Suprapubic skin (tissue), 4 donors: ENCODE measurements at places on chromosomes 2 and 18.

- H3K4me3 ChIP-seq: no peak overlapping the region
- H3K27me3 ChIP-seq: no peaks in the 10 kb centered on the region
- DNase-seq: no peak
These were observed 97.4 kb upstream of the UPP2 start for GRCh38 chr2:158004126-158004764.

- H3K27ac ChIP-seq: peak within 1 kb of the TSS; percentile 62
- no peaks in the 10 kb centered on the region for H3K36me3 ChIP-seq
These were observed at the start of gene CYS1 for GRCh38 chr2:10079870-10080535. Gene CYS1 (minus strand): TSS chr2:10080411. CDS start chr2:10080223, 188 bp downstream.

- H3K27ac ChIP-seq: no peak overlapping the region
- no peaks in the 10 kb centered on the region for H3K27me3 ChIP-seq
- no peak overlapping the region for H3K4me3 ChIP-seq
- no peak for DNase-seq
- H3K36me3 ChIP-seq: peaks cover 3% of the 10 kb centered on the region
These were observed 41.1 kb downstream of the NHEJ1 start for GRCh38 chr2:219119422-219120043.

GRCh38 chr18:48800466-48800865 is 150.3 kb downstream of the SMAD7 start:
- DNase-seq: no peak
- H3K27me3 ChIP-seq: no peaks in the 10 kb centered on the region
- peaks cover 3% of the 10 kb centered on the region for H3K36me3 ChIP-seq
- H3K4me1 ChIP-seq: no peaks in the 10 kb centered on the region
- H3K4me3 ChIP-seq: no peak overlapping the region

GRCh38 chr18:6947338-6948030 is 170.1 kb downstream of the LAMA1 start:
- no peaks in the 10 kb centered on the region for H3K4me1 ChIP-seq
- DNase-seq: no peak
- no peak overlapping the region for H3K27ac ChIP-seq
- H3K27me3 ChIP-seq: no peaks in the 10 kb centered on the region
- H3K4me3 ChIP-seq: no peak overlapping the region
- H3K36me3 ChIP-seq: no peaks in the 10 kb centered on the region

DNA sequence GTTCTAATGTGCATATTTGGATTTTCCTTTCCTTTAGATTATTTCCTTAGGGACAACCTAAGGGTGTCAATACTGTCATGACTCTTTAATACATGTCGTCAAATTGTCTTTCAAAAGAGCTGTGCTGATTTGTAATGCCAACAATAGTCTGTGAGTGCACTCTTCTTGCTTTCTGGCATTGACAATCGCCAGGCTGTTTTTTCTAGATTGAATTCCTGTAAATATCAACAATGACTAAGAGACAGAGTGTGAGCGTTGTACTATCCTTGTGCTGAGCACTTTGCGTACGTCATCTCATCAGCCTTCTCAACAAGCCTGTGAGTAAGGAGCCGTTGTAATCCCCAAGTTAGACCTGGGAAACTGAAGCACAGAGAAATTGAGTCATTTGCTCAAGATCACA is 96.0 kb downstream of the ACOXL start:
- no peak overlapping the region for H3K4me3 ChIP-seq
- peaks cover 15% of the 10 kb centered on the region for H3K27me3 ChIP-seq
- H3K4me1 ChIP-seq: no peaks in the 10 kb centered on the region
- no peak for DNase-seq

DNA sequence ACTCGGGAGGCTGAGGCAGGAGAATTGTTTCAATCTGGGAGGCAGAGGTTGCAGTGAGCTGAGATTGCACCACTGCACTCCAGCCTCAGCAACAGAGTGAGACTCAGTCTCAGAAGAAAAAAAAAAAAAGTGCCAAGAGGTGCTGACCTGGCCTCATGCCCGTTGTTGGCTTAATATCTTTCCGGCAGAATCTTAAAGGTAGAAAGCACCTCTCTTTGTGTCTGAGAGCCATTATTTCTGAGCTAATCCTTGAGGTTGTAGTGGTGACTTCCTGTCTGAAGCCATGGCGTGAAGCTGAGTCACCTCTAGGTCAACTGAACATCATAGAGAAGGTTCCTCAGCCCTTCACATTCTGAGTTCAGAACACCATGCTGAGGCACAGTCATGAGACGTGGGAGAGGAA is 60.4 kb downstream of the WDSUB1 start:
- no peaks in the 10 kb centered on the region for H3K27me3 ChIP-seq
- no peaks in the 10 kb centered on the region for H3K4me1 ChIP-seq
- peak overlapping the region; percentile 10 for H3K27ac ChIP-seq

- no peak for DNase-seq
- peaks cover 32% of the 10 kb centered on the region for H3K4me1 ChIP-seq
- peak overlapping the region; percentile 62 for H3K27ac ChIP-seq
- H3K4me3 ChIP-seq: no peak overlapping the region
These were observed 16.4 kb upstream of the ST3GAL5 start for GRCh38 chr2:85905187-85905666.

- no peak overlapping the region for H3K27ac ChIP-seq
- no peaks in the 10 kb centered on the region for H3K27me3 ChIP-seq
- H3K4me3 ChIP-seq: no peak overlapping the region
These were observed 144.3 kb downstream of the DAW1 start for GRCh38 chr2:228015741-228016140.

GRCh38 chr2:68256093-68256450 is 3.7 kb upstream of the PPP3R1 start:
- DNase-seq: no peak
- H3K27me3 ChIP-seq: no peaks in the 10 kb centered on the region
- H3K27ac ChIP-seq: no peak overlapping the region
- no peak overlapping the region for H3K4me3 ChIP-seq

DNA sequence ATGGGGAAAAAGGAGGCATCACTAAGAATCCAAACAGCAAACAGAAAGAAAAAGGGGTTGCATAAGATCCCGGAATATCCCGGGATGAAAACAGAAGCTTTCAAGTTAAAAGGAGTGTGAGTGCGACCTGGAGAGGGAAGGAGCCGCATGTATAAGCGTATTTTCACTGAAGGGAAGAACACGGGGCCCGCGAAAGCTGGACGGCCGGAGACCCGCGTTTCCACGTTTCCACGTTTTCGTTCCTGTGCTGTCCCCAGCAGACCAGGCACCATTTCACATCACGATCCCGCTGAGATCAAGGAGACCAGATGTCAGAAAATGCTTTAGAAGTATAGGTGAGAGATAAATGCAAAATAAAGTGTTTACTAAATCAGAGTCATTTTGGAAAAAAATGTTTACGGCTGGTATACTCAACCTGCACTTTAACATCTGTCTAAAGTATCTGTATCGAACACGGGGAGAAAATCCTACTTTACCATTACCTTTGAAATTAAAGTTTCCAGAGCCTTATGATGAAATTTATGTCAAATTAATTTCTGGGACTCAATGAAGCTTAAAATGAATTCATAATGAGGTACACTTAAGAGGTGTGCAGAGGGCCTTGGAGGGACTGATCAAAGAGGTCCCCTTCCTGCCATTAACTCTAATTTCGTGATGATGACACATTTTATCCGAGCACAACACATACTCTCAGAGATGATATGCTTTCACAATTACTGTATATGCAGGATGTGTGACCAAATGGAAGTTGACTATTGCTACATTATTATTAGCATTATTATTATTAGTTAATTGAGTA is 71.0 kb upstream of the SALL3 start:
- no peaks in the 10 kb centered on the region for H3K4me1 ChIP-seq
- peaks cover 8% of the 10 kb centered on the region for H3K27me3 ChIP-seq
- H3K4me3 ChIP-seq: no peak overlapping the region
- H3K36me3 ChIP-seq: no peaks in the 10 kb centered on the region
- no peak overlapping the region for H3K27ac ChIP-seq

DNA sequence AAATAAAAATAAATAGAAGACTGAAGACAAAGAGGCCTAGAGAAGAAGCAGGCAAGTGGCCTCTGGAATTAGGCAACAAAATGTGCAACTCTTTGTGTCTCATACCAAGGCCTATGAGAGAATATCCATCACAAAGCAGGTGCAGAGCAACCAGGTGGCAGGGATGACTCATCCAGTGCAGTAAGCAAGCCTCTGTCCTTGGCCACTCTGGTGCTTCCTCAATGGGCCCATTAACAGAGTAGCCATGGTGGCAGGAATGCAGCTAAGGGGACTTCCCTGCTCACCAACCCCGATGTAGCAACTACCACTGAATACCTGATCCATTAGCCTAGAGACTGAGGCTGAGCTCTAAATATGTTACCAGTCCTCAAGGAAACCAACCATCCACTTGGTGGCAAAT is 11.0 kb upstream of the EPG5 start:
- no peak overlapping the region for H3K4me3 ChIP-seq
- no peaks in the 10 kb centered on the region for H3K27me3 ChIP-seq
- H3K36me3 ChIP-seq: no peaks in the 10 kb centered on the region
